ENCODE measurements at places on chromosomes 12 and 14. TPM values are rescaled to one million over a fixed set of nuclear protein-coding genes. Genes with fewer than 3 reads are reported as not detected.

ANO4 gene
- total RNA-seq, result 0.26 TPM

ULK1 gene
- 20.0 TPM for total RNA-seq

INHBC gene
- total RNA-seq, result not detected

CD163 gene
- total RNA-seq, result not detected

LBHD2 gene
- total RNA-seq, result not detected

HELB gene
- total RNA-seq, result 5.0 TPM

PITPNM2 gene
- total RNA-seq, result 5.0 TPM

TRIM9 gene
- total RNA-seq, result 0.73 TPM

RNASE11 gene
- not detected for total RNA-seq

NTF3 gene
- total RNA-seq, result 3.1 TPM

OASL gene
- 0.26 TPM for total RNA-seq

PTPN6 gene
- 0.30 TPM for total RNA-seq

CNTN1 gene
- 1.8 TPM for total RNA-seq

LMO3 gene
- 0.39 TPM for total RNA-seq

SLC10A1 gene
- not detected for total RNA-seq

KRT84 gene
- total RNA-seq, result not detected

RAB15 gene
- total RNA-seq, result 5.2 TPM

NFATC4 gene
- 76.4 TPM for total RNA-seq

TMEM63C gene
- total RNA-seq, result 0.17 TPM

GPR84 gene
- 0.07 TPM for total RNA-seq

CACNA2D4 gene
- 1.5 TPM for total RNA-seq

SERPINA5 gene
- total RNA-seq, result 0.33 TPM

OVCH1 gene
- total RNA-seq, result 0.07 TPM

KRT7 gene
- 15.0 TPM for total RNA-seq

COL2A1 gene
- total RNA-seq, result not detected

ZFHX2 gene
- 0.83 TPM for total RNA-seq

VRTN gene
- total RNA-seq, result not detected

PLEK2 gene
- total RNA-seq, result 3.6 TPM

GZMH gene
- not detected for total RNA-seq

HHIPL1 gene
- 24.1 TPM for total RNA-seq

UNC119B gene
- total RNA-seq, result 44.3 TPM

NKX2-1 gene
- total RNA-seq, result not detected

CLEC1A gene
- total RNA-seq, result not detected

NUP107 gene
- 38.8 TPM for total RNA-seq

C14orf39 gene
- total RNA-seq, result not detected

TOGARAM1 gene
- total RNA-seq, result 23.7 TPM

KLRC2 gene
- total RNA-seq, result not detected

FGD4 gene
- 28.5 TPM for total RNA-seq

ZDHHC22 gene
- total RNA-seq, result not detected

RIMBP2 gene
- not detected for total RNA-seq

EPYC gene
- not detected for total RNA-seq

NTS gene
- total RNA-seq, result 0.39 TPM

MYH6 gene
- total RNA-seq, result not detected

VCPKMT gene
- total RNA-seq, result 6.1 TPM

KRT74 gene
- total RNA-seq, result not detected

TMEM119 gene
- 3.9 TPM for total RNA-seq

PRKD1 gene
- total RNA-seq, result 40.5 TPM

LRP1-AS gene
- not detected for total RNA-seq

TBC1D30 gene
- total RNA-seq, result 0.33 TPM

GPX2 gene
- not detected for total RNA-seq

PTPRB gene
- total RNA-seq, result 8.6 TPM

SLC8A3 gene
- 0.33 TPM for total RNA-seq

SSTR1 gene
- 6.2 TPM for total RNA-seq

CLMN gene
- total RNA-seq, result 1.6 TPM

PTGER2 gene
- total RNA-seq, result 8.2 TPM

DIO2 gene
- total RNA-seq, result 18.7 TPM

MPHOSPH9 gene
- total RNA-seq, result 29.6 TPM

PLEKHA5 gene
- 23.2 TPM for total RNA-seq

HOXC4 gene
- total RNA-seq, result 1.2 TPM

NINJ2 gene
- 1.0 TPM for total RNA-seq

Data from smooth muscle cell of the pulmonary artery (primary cell).